ENCODE measurements at places on chromosomes 16 and 17.

DNA sequence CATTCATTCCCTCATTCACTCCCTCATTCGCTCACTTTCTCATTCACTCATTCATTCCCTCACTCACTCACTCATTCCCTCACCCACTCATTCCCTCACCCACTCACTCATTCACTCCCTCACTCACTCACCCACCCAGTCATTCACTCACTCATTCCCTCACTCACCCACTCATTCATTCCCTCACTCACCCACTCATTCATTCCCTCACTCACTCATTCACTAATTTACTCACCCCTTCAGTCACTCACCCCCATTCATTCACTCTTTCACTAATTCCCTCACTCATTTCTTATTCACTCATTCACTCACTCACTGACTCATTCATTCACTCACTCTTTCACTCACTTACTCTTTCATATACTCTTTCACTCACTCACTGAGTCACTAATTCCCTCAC lies 303.1 kb downstream of the C16orf95 start:
- DNase-seq = no peak

- no peak for DNase-seq
These were observed 745 bp upstream of the ABCC1 start for GRCh38 chr16:15948532-15949209.

DNA sequence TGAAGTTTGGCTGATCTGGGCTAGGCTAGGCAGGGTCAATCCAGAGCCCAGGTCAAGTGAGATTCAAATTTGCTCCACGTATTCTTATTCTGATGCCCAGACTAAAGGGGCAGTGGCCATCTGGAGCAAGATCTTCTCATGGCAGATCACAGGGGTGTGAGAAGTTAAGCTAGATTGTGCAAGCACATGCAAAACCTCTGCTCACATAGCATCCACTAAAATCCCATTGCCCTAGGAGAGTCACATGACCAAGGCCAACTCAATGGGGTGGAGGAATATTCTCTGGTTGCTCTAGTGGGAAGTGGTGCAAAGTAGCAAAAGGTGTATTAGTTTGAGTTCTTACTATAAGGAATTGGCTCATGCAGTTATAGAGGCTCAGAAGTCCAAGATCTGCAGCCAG lies 318.4 kb upstream of the ASIC2 start:
- DNase-seq = no peak

GRCh38 chr17:50482110-50482509 lies 3.5 kb downstream of the RSAD1 start:
- no peak for DNase-seq

- DNase-seq = no peak
These were observed 28.5 kb downstream of the CYTH1 start for GRCh38 chr17:78753316-78754250.

- peak; percentile 30 for DNase-seq
These were observed 105.1 kb downstream of the CHD9 start for GRCh38 chr16:53159781-53160436.

- DNase-seq = no peak
These were observed 50.6 kb downstream of the CREBBP start for GRCh38 chr16:3829631-3830536.

GRCh38 chr16:4426021-4426684 lies 485 bp downstream of the DNAJA3 start:
- DNase-seq = peak; percentile 61

GRCh38 chr17:32998111-32998886 lies 6.7 kb downstream of the SPACA3 start:
- peak; percentile 6 for DNase-seq

DNA sequence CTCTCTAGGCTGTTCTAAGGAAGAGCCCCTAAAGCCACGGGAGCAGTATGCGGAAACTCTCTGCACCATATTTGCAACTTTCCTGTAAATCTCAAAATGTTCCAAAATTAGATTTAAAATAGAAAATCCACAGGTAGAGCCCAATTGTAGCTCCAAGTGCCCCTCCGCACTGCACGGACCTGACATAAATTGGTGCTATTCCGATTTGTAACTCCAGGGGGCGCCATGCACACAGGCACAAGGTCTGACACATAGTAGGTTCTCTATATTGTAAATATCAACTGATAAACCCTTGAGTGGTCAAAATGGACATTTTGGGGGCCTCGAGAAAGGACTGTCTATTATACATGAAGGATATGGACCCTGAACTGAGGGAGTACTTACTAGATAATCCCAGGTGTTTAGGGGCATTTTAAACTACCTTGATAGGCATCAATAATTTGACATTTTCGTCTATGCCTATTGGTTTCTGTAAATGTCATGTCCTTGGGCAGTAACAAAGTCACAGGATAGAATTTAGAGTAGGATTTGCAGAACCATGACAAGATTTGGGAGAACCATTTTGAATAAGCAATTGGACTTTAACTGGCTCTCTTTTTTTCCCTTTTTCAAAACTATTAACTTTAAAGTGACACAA lies 36.6 kb upstream of the TMEM132E start:
- DNase-seq = peak; percentile 4

- no peak for DNase-seq
These were observed 10.1 kb upstream of the KREMEN2 start for GRCh38 chr16:2953706-2954627.

GRCh38 chr17:65235284-65235683 lies 98.1 kb downstream of the RGS9 start:
- no peak for DNase-seq

GRCh38 chr17:8753976-8754440 lies 4.3 kb downstream of the SPDYE4 start:
- peak; percentile 50 for DNase-seq

- no peak for DNase-seq
These were observed 1.6 kb downstream of the GP1BA start for GRCh38 chr17:4933646-4934045.

DNA sequence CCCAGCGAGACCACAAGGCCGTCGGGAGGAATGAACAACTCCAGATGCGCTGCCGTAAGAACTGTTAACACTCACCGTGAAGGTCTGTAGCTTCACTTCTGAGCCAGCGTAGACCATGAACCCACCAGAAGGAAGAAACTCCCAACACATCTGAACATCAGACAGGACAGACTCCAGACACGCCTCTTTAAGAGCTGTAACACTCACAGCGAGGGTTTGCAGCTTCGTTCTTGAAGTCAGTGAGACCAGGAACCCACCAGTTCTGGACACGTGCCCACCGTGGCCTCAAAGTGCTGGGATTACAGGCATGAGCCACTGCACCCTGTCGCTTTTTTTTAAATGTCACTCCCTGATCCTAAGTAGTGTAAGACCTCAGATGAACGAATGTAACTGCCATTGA lies 17.3 kb downstream of the KPNA2 start:
- no peak for DNase-seq

DNA sequence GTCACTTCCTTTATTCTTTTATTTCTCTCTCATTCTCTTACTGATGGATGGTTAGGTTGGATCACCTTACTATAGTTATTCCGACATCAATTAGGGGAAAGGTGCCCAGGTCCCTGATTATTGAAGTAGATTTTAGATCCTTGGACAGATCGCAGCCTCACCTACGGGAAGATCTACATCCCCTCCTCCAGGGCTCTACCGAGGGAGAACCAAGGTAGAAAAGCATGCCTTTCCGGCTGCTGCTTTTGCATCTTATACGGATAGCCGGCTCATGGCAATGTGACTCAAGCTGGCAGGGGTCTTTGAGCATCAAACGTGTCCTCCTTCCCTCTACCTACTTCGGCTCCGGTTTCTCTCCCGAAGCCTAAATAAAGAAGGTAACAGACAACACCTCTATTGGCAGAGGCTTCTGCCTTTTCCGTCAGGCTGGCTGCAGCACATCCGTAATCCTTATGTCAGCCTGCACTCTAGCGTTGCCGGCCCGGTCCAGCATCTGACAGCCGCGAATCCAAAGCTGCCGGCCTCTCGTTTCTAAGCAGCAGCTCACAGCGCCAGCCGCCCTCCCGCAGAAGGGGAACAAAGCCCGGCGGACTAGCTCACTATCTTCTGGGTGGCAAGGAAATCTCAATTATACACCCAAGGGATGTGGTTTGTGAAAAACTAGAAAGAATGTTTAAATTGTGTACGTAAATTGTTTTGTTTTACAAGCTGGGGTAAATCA lies 46.9 kb downstream of the IRX6 start:
- DNase-seq = no peak

- DNase-seq = no peak
These were observed 526 bp downstream of the MRPS23 start for GRCh38 chr17:57849163-57849873.

DNA sequence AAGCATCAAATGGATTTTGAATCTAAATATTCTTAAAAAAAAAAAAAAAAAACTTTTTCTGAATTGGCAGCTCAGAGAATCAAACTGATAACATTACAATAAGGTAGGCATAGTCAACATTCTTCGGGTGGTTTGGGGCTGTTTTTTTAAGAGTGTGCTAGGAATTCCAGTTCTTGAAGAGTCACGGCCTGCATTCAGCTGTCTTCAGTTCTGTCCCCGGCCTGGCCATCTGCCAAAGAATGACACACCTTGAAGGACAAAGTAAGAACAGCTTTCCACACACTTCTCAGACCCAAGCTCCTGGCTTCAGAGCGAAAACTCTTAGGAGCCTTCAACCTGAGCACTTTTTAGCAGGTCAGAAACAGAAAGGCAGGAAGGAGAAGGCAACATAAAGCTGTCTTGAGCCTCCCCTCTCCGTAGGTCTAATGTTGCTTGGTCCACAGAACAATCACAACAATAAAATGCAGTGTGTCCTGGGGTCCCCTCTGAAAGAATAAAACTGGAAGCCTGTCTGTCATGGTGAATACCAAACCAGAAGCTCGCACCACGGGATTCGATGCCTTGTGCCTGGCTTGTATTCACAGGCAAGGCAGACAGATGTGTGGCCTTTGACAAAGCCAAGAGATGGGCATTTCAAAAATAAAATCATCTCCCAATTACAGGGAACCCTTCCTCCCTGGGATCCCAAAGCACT lies 524.4 kb upstream of the ZFHX3 start:
- DNase-seq = no peak

GRCh38 chr17:28796062-28796461 lies 46.5 kb downstream of the FAM222B start:
- DNase-seq = peak; percentile 31

DNA sequence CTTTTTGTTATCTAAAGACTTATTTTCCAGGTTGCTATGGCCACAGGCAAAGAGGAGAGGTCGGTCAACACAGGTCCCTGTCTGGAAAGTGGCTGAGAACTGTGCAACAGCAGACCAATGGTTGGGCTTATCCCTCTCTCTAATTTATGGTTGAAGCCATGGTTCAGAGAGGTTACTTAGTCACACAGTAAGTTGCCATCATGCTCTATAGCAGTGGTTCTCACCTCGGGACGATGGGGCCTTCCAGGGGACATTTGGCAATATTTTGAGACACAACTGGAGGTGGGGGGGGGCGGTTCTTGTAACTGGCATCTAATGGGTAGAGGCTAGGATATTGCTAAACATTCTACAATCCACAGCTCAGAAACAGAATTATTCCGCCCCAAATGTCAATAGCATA lies 842 bp upstream of the LDAF1 start:
- no peak for DNase-seq

GRCh38 chr17:1058423-1059130 lies 61.6 kb downstream of the TIMM22 start:
- DNase-seq = peak; percentile 21

GRCh38 chr17:74646231-74646630 lies 22.7 kb upstream of the CD300E start:
- no peak for DNase-seq

DNA sequence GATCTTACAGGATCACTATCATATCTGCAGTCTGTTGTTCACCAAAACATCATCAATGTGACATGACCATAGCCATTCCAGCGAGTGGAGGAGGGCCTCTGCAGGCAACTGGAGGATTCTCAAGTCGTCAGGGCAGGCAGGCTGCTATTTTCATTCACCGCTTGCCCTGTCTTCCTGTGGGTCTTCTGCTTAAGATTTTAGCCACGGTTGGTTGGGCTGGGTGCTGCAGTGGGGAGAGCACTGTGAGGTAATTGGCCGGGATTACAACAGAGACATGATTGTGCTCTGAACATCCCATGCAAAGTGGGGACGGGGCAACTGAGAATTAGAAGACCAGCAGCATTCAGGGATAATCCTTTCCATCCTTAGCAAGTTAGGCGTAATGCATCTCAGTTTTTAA lies 245.9 kb downstream of the CPPED1 start:
- no peak for DNase-seq

- DNase-seq = peak; percentile 55
These were observed 113.5 kb upstream of the RPL38 start for GRCh38 chr17:74089869-74090464.

GRCh38 chr16:79036541-79036940 lies 564.0 kb downstream of the MAF start:
- no peak for DNase-seq

GRCh38 chr16:85643631-85644030 lies 30.5 kb downstream of the GSE1 start:
- no peak for DNase-seq

GRCh38 chr16:1256874-1257322 lies 1.0 kb downstream of the TPSD1 start:
- DNase-seq = no peak

- no peak for DNase-seq
These were observed 2.9 kb downstream of the STARD3 start for GRCh38 chr17:39639566-39640458.

- DNase-seq = no peak
These were observed 10.0 kb downstream of the ZNF668 start for GRCh38 chr16:31063843-31064611.

DNA sequence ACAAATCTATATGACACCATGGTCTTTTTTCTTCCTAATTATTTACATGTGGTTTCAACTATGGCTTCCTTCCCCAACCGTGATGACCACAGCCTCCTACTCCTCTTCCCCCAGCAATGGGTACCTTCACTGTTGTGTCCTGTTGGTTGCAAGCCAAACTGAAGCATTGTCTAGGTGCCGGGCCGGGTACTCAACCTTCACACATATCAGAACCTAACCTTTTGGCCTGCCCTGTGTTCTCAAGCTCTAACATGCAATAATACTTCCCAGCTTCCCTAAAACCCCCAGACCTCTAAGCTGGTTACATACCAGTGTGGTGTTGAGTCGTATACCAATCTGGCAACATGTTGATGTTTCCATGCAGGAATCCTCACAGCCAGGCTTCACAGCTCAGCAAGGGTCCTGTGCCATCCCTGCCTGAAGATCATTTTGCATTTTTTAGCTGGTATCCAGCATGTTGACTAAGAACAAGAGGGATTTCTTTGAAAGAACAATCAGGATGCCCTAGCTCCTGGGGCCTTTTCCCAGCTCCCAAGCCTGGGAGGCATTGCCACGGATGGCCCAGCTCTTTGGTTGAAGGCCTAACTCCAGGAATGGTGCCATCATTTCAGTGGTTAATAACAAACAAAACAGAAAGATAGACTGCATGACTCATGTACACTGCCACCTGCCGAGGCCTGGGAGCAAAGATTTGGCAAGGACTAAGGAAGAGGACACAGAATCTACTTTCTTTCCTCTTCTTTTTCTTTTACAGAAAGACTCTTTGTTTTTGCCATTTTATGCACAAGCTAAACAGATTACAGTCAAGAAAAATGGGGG lies 373.7 kb upstream of the SALL1 start:
- no peak for DNase-seq

GRCh38 chr16:82657239-82657638 lies 30.5 kb downstream of the CDH13 start:
- DNase-seq = no peak

DNA sequence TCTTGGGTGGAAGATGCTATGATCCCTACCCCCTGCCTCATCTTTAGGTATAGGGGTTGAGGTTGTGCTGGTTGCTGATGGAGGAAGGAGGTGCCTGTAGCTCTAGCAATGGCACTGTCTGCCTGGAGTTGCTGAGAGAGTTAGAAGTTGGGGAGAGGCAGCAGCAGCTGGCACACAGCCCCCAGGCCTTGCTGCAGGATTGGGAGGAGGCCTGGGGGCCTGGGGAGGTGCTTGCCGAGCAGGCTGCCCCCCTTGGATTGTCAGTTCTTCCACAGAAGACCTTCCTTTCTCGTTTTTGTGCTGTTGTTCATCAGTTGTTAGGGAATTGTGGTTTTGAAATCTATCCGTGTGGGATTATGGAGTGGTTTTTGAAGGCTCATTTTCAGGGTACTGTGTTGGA lies 52.9 kb downstream of the SEC14L1 start:
- DNase-seq = no peak

Measured in NCI-H2081 (cell line).